A549 treated with dexamethasone at 1 μM for 4 hours (cell line): ENCODE measurements at places on chromosomes 5 and 9. TPM values are rescaled to one million over a fixed set of nuclear protein-coding genes. Genes with fewer than 3 reads are reported as not detected.

The PCDHA10 gene
- under 0.01 to 0.05 TPM (median 0.02 TPM) in 3 of 5 replicates, not detected in the others for total RNA-seq

The HK3 gene
- total RNA-seq = 0.02 to 0.05 TPM (median 0.03 TPM) in 3 of 5 replicates, not detected in the others

The FGF1 gene
- total RNA-seq = 0.13 to 0.73 TPM (median 0.42 TPM) in 5 replicates

The NSG2 gene
- 0.07 TPM in 1 of 5 replicates, not detected in the others for total RNA-seq

The MSMP gene
- not detected in 5 replicates for total RNA-seq

The LHX3 gene
- 0.05 to 0.13 TPM (median 0.11 TPM) in 5 replicates for total RNA-seq

The CTNND2 gene
- 0.04 to 0.27 TPM (median 0.05 TPM) in 3 of 5 replicates, not detected in the others for total RNA-seq

The CSNK1G3 gene
- total RNA-seq = 20.9 to 30.8 TPM (median 27.8 TPM) in 5 replicates

The WNK2 gene
- 4.6 to 7.9 TPM (median 6.8 TPM) in 5 replicates for total RNA-seq
